C1 segment of cervical spinal cord (tissue), 14 donors: ENCODE measurements at places on chromosomes 5 and 9.

DNA sequence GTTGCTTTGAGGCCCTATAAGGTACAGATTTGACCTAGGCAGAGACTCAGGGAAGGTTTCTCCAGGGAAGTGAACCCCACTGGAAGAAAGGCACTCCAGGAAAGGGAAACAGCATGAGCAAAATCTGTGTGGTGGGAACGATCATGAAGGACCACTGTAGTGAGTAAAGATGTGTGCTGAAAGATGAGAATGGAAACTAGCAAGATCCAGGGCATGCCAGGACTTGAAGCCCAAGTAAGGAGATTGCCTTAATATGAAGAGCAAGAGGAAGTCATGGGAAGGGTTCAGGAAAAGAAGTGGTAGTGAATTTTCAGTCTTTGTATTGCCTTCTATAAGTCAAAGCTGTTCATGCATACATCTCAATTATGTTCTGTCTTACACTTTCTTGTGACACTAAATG lies 55.2 kb upstream of the SLIT3 start:
- DNase-seq = no peak

- no peak for DNase-seq
These were observed 278.6 kb downstream of the SPOCK1 start for GRCh38 chr5:137220523-137220927.

DNA sequence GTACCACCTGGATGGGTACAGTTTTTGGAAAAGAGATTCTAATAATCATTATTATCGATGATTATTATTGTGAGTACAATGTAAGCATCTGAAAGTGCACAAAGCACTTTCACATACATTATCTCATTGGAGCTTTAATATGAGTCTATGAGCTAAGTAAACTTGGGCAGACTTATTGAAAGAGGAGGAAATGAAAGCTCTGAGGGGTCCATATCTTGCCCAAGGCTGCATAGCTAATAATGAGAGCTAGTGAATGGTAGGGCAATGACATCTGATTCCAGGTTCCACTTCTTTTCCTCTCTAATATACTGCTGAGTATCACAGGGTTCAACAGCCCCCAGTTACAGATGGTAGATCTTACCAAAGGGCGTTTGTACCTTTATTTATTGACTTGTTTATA lies 26.1 kb downstream of the TIMD4 start:
- no peak for DNase-seq

- DNase-seq = no peak
These were observed 95.7 kb downstream of the AGTPBP1 start for GRCh38 chr9:85645909-85646627.

- DNase-seq = no peak
These were observed 277.6 kb downstream of the TMEM38B start for GRCh38 chr9:105971986-105972385.

DNA sequence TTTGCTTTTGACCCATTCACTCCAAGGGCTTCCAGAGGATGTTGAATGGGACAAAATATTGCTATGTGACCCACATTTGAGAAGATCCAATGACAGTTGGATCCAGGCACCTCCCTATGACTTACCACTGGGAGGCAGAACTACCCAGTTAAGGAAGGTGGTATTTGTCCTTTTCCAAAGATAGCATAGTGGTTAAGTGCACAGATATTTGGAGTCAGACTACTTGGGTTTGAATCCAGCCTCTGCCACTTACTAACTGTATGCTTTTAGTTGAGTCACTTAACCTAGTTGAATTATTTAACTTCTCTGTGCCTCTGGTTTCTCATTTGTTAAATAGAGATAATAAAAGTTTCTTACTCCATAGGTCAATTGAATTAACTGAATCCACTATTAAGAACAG lies 74.5 kb upstream of the PALM2AKAP2 start:
- DNase-seq = no peak

GRCh38 chr9:7879551-7880245 lies 80.1 kb upstream of the DMAC1 start:
- no peak for DNase-seq

- DNase-seq = peak; percentile 41
These were observed 6.5 kb downstream of the NTNG2 start for GRCh38 chr9:132168347-132168746.

DNA sequence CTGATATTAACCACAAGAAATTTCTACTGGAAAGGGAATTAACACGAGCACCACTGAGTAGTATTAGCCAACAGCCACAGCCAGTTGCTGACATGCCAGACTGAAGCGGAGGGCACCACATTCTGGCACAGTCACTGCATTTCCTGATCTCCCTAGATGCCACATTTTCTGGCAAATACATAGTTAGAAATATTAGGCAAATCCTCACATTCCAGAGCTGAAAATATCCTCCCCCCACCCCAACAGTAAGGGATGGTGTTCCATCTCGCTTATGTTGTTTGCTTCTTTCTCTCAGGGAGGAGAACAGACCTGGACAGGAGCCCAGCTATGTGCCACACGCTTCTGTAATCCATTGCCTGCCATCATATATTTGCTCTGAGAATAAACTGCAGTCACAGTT lies 32.8 kb upstream of the MCTP1 start:
- DNase-seq = peak; percentile 89

DNA sequence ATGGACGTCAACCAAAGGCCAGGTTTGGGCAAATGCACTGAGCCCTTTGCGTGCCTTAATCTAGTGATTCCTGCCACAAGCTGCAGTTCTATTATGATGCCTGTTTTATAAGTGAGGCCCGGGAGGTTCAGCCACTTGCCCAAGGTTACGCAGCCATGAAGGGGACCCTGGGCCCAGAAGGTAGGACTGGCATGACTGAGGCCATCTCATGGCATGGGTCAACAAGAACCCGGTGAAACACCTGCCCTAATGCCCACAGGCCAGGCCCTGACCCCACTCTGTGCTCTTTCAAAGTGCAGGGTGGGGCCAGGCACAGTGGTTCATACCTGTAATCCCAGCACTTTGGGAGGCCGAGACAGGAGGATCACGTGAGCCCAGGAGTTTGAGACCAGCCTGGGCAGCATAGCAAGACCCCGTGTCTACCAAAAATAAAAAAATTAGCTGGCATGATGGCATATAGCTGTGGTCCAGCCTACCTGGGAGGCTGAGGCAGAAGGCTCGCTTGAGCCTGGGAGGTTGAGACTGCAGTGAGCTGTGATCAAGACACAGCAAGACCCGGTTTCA lies 8.6 kb downstream of the NINJ1 start:
- no peak for DNase-seq

DNA sequence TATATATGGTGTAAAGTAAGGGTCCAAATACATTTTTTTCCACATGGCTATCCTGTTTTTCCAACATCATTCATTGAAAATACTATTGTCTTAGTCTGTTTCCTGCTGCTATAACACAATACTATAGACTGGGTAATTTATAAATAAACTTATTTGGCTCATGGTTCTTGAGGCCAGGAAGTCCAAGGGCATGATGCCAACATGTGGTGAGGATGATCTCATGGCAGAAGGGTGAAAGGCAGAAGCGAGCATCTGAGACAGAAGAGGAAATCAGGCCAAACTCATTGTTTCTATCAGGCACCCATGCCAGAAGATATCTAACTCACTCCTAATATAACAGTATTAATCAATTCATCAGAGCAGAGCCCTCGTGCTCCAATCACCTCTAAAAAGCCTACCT lies 42.6 kb downstream of the ANKRD55 start:
- no peak for DNase-seq

DNA sequence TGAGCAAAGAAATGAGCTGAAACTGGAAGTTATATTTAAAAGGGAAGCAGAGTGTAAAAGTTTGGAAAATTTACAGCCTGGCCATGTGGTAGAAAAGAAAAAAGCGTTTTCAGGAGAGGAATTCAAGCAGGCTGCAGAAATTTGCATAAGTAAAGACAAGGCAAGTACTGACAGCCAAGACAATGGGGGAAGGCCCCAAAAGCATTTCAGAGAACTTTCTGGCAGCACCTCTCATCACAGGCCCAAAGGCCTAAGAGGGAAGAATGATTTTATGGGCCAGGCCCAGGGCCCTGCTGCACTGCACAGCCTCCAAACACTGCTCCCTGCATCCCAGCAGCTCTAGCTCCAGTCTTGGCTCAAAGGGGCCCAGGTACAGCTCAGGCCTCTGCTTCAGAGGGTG lies 169.7 kb downstream of the GLIS3 start:
- DNase-seq = no peak

DNA sequence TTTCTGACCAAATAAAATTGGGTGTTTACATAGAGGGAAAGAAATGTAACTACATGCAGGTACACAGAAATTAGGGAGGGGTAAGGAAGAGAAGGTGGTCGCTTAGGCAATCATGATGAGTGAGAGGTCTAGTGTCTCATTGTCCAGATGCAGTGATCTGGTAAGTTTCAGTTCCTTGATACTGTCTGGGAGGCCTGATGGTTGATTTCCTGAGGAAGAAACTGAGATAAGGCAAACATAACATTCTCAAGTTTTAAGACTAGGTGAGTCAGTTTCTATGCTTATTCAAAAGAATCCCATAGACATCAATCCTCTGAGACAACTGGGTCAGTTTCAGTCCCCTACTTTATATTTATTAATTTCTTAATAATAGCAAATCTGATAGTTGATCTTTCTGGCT lies 843.3 kb upstream of the CDH10 start:
- no peak for DNase-seq

- DNase-seq = peak; percentile 30
These were observed 106.8 kb downstream of the PDE6A start for GRCh38 chr5:149837680-149838269.

DNA sequence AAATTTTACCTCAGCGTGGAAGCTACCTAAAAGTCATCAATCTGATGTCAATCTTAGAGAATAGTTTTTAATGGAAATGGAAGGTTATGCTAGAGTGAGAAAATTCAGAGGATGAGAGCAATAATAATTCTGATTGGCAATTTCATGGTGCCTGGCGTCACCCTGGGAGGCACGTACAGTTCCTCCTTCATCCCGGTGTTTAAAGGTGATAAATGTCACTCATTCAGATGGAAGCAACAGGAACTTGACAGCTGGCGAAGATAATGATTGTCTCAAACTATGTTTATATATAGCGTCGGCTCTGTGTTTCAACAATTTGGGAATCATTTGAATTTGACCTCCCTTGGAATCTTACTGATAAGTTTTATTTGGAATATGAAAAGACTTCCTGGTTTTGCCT lies 108.4 kb downstream of the MED10 start:
- DNase-seq = no peak

GRCh38 chr5:98416541-98416940 lies 356.9 kb upstream of the RGMB start:
- DNase-seq = no peak

DNA sequence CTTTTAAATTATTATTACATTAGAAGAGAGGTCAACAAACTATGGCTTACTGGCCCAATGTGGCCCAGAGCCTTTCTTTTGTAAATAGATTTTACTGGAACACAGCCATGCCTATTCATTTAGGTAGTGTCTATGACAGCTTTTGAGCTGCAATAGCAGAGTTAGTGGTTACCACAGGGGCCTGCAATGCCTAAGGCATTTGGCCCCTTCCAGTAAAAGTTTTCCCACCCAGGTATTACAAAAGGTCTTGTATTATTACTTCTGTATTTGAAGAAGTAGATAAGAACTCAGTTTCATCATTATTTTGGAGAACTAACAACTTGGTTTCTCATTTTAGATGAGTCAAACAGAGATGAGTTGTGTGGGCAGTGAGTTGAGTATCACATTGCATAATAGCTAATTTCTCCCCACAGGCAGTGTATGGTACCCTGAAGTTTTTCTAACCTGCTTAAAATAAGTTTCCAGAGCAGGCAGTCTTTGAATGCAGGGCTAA lies 9.5 kb downstream of the MTRR start:
- DNase-seq = no peak
